GM03348 (cell line): ENCODE measurements at places on chromosomes 16 and 17.

- DNase-seq: no peak
Observed at GRCh38 chr17:72714357-72714966, 378.0 kb downstream of the SLC39A11 start.

DNA sequence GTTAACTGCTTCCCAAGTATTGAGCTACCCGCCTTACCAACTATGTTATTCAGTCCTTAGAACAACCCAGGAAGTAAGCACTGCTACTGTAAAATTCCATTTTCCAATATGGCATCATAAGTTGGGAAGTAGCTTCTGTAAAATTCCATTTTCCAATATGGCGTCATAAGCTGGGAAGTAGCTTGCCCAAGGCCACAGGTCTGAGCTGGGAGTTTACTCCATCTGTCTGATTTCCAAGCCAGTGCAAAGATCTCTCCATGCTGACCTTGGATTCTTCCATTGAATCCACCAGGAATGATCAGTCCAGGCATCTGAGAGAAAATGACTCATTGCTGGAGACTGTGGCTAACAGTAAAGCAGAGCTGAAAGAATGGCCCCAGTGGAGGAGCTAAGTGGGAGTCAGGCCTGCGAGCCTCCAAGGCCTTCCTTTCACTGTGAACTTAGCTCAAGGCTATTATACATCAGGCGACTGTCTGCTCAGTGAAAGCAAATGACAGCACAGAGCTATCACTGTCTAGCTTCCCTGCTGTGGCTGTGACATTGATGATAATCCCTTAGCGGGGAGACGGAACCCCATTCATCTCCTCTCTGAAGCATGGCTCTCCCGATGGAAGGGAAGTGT, 430.4 kb downstream of the HAPSTR1 start:
- DNase-seq: no peak

- DNase-seq: no peak
Observed at GRCh38 chr17:353838-354234, 1.2 kb upstream of the RPH3AL start.

DNA sequence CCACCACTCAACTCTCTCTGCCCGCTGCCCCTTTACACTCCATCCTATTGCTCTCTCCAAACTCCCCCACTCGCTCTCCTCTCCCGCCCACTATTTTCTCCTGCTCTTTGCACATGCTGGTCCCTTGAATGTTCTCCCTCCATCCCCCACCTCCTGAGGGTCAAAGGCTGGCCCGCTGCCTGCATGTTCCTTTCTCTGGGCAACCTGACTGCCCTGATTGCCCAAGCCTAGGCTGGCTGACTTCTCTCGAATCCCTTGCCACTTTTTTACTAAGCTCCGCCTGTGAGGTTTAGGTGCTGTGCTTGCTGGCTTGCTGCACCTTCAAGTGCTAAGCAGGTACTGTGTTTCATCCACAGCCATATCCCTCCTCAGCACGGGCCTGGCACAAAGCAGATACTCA, 2.7 kb downstream of the EMC8 start:
- no peak for DNase-seq

DNA sequence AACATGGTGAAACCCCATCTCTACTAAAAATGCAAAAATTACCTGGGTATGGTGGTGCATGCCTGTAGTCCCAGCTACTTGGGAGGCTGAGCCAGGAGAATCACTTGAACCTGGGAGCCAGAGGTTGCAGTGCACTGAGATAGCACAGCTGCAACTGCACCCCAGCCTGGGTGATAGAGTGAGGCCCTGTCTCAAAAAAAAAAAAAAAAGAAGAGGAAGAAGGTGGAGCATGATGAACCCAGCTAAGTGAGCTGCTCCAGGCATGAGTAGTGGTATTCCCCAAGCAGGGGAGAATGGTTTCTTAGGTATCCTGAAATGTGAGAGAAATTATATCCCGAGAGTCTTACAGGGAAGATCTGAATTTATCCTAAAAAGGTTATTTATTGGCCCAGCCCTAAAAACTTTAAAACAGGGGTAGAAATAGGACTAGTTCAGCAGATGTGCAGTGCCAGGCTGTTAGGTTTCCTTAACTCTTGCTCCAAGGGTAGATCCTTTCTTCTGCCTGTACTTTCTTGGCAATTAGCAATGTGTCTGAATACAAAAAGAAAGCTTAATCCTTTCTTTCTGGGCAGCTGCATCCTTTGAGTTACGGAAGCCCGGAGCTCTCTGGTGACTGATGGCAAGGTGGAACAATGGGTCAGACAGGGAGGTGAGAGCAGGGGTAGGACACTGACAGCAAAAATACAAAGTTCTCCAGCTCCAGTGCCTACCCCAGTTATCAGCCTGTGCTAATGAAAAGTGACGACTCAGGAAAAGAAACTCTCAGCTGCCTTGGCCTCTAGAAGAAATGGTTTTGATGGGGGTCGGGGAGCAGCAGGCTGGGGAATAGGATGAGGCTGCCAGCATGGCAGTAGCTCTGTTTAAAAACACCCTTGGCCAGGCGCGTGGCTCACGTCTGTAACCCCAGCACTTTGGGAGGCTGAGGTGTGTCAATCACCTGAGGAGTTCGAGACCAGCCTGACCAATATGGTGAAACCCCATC, 36.5 kb upstream of the TOB1 start:
- no peak for DNase-seq

DNA sequence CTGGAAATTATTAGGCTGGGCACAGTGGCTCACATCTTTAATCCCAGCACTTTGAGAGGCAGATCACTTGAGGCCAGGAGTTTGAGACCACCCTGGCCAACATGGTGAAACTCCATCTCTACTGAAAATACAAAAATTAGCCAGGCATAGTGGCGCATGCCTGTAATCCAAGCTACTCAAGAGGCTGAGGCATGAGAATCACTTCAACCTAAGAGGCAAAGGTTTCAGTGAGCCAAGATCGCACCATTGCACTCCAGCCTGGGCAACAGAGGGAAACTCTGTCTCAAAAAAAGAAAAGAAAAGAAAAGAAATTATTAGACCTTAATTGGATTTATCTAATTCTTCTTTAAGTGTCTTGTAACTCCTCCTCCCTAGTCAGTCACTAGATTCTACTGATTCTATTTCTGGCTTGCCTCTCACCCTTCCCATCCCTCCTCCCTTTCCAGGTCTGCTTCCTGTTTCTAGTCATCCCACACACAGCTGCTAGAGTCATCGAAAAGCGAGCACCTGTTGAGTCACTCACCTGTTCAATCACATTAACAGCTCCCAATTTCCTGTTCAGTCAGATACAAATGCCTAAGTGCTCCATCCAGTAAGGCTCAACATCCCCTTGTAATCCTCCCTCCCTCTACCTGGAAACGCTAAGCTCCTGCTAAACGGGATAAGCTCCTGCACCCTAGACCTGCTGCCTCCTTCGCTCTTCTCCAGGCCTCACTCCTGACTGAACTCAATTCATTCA, 34.6 kb downstream of the ERN1 start:
- DNase-seq: no peak

GRCh38 chr17:73634629-73635028, 9.6 kb downstream of the SDK2 start:
- DNase-seq: no peak

DNA sequence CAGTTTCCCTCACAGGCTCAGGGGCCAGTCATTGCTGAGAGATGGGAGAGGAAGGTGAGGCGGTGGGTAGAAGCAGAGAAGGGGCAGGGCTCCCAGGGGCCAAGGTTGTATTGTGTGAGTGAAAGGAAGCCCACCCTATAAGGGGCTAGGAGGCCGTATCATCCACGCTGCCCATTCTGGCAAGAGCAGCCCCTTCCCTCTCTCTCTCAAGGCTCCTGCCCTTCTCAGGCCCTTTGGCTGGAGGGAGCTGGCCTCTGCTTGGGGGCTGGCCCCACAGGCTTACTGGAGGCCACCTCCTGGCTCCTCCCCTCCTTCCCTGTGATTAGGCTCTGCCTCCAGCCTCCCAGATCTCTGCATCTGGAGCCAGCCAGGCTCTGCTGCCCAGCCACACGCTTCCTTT, 7.6 kb downstream of the TBKBP1 start:
- no peak for DNase-seq

- peak; percentile 93 for DNase-seq
Observed at GRCh38 chr17:76710863-76711611, at the start of gene MXRA7. Gene MXRA7 (minus strand): TSS chr17:76710965. CDS start chr17:76710946, 19 bp downstream.

GRCh38 chr17:81870131-81870980, 781 bp downstream of the ARHGDIA start:
- DNase-seq: peak; percentile 67

DNA sequence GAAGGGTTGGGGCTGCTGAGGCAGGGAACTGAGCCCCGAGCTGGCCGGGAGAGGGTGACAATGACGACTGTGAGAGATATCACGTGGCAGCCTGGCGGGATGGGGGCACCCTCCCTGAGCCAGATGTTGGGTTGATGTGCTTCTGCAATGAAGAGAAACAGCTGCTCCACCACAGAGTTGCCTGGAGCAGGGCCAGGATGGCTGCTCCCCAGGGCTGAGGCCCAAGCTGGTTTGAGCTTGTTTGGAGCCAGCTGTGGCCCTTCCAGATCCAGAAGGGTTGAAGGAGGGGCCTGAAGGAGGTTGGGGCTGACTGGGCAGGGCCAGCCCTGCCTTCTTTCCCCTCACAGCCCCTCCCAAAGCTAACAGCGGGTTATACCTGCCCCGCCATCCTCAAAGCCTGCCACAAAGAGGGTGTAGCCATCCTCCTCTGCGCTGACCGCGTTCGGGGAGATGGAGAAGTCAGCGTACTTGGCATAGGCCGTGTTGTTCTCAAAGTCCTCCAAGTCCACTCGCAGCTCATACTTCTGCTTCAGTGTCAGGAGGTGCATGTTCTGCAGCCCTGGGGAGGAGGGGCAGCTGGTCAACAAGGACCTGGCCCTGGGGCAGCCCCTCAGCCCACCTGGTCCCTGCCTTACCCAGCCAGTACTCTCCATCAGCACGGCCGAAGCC, 2.1 kb downstream of the MFAP4 start:
- peak; percentile 86 for DNase-seq

- no peak for DNase-seq
Observed at GRCh38 chr17:42463976-42464400, 5.3 kb downstream of the ATP6V0A1 start.

DNA sequence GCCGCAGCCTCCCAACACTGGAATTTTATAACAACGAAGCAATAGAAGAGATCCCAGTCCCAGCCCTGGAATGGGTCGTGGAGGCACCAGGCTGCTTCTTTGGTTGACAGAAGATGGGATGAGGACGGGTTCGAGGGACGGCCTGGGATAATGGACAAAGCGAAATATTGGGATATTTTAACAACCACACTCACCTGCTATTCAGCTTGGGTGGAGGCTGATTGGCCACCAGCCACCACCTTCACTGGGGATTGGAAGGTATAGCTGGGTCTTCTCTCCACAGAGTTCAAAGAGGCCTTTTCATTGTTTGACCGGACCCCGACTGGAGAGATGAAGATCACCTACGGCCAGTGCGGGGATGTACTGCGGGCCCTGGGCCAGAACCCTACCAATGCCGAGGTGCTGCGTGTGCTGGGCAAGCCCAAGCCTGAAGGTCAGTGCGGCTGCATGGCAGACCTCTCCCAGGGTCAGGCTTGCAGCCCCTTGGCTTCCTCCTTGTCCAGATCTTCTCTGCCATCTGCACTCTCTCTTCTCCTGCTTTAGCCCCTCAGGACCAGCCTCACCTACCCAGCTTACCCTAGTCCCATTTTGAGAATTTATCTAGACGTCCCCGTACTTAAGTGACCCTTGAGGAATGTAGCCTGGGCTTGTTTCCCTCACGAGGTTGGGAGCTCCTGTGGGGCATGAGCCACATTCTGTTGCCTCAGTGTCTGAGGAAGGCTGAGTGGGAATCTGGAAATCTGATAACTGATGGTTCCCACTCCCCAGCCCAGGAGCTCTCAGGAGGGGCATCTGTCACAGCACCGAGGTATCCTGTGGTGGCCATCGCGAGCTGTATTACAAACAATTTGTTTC, 10.7 kb downstream of the MYL4 start:
- no peak for DNase-seq

DNA sequence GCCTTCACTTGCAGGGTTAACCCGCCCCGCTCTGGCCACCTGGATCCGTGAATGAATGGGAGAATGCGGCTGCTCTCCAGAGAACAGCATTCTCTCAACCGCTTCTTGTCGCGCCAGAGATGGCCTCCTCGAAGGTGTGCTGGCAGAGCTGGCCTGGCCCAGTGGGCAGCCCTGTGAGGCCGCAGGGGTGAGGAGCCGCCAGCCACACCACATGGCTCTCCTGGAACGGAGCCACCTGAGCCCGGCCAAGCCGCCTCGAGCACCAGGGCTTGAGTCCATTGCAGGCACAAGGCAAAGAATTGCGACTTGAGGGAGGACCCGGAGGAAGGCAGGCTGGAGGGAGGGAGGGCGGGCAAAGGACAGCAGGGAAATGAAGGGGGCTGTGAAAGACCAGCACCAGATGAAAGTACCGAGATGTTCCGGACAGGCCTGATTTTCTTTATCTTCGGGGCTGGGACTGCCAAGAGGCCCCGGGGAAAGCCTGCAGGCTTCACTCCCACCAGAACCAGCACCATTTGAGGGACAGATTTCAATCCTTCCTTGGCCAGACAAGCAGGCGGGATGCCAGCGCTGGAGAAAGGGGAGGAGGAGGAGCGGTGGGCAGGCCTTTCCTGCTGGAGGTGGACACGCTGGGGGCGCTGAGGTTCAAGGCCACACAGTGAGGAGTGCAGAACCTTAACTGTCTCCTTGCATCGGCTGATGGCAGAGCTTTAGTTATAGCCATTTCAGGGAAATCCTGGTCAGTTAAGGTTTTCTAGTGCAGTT, 69.4 kb downstream of the MRC2 start:
- DNase-seq: peak; percentile 61

DNA sequence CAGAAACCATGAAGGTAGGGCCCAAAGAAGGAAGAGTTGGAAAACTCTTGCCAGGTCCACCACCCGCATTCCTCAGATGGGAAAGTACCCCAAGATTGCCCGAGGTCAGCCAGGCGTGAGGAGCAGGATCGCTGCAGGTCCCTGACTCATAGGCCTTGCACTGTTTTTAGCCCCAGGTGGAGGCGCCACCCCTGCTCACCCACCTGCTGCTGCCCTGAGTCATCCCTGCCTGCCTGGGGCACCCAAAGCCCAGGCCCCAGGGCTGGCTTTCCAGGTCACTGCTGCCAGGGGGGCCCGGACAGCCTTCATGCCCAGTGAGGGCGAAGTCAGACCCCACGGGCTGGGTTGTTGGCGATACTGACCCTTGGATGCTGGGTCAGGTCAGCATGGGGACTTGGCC, 100.9 kb downstream of the AMFR start:
- no peak for DNase-seq

GRCh38 chr16:67242138-67242730, 5.0 kb downstream of the FHOD1 start:
- no peak for DNase-seq
